G401 (cell line): ENCODE measurements at places on chromosomes 4 and X. TPM values are rescaled to one million over a fixed set of nuclear protein-coding genes. Genes with fewer than 3 reads are reported as not detected.
A peak's percentile ranks its signal among the peaks of the same experiment; 100 is the strongest.

DNA sequence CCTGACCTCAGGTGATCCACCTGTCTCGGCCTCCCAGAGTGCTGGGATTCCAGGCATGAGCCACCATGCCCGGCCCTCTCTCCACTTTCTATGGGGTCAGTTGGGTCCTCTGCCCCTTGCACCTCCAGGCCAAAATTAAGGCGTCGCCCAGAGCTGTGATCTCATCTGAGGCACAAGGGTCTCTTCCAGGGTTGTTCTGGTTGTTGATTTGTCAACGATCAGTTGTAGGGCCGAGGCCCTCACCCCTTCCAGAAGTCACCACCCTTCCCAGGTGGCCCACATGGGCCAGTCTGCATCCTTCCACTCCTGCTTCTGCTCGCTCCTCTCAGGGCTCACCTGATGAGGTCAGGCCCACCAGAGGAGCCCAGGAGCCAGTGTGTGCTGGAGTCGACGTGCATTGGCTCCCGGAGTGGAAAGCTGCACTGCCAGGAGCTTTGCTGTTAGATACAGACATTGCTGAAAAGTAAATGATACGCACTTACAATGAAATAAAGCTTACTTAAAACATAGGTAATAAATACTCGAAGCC lies 14.3 kb upstream of the TMEM271 start:
- no peak for DNase-seq

DNA sequence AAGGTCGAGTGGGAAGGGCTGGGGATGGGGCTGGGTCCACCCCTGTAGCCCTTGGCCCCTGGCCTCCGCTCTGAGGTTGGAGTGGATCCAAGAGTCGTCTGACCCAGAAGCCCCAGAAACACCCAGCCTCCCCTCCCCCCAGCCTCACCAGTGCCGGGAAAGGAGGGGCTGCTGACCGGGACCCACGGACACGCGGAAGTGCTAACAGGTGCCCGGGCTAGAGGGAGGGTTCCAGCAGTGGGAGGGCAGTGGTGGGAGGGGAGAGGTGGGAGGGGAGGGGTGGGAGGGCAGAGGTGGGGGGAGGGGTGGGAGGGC lies 131.8 kb upstream of the NKX1-1 start:
- DNase-seq: no peak

DNA sequence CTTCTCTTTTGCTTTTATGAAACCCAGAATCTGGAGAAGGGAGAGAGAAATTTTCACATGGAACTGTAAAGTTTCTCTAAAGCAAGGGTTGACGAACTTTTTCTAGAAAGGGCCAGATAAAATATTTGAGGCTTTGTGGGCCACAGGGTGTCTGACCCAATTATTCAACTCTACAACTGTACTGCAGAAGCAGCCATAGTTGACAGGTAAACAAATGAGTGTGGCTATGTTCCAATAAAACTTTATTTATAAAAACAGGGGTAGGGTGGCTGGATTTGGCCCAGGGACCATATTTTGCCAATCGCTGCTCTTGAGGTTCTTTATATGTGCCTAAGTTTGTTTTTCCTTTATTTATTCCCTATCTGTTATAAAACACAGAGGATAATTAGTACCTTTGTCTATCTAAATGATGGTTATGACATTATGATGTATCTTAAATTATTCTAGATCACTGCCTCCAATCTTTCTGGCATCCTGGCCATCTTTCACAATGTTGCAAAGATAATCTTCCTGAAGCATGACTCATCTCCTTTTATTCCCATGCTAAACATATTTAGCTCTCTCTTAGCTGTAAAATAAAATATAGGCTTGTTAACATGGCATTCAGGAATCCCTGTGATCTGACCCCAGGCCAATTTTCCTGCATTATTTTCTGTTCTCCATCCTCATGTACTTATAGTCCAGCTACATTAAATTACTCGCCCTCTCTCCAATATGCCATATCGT lies 106.8 kb upstream of the CBLL2 start:
- DNase-seq: no peak

FAM53A gene
- total RNA-seq: 4.0 and 24.1 TPM in 2 replicates

SPINK2 gene
- total RNA-seq: not detected in 2 replicates

- DNase-seq: no peak
Observed at GRCh38 chr4:156825074-156825473, 146.5 kb downstream of the PDGFC start.

- DNase-seq: no peak
Observed at GRCh38 chr4:55808632-55809031, 11.0 kb upstream of the EXOC1L start.

ZC4H2 gene
- total RNA-seq: not detected in 2 replicates

UXT gene
- total RNA-seq: 82.2 and 96.2 TPM in 2 replicates

DNA sequence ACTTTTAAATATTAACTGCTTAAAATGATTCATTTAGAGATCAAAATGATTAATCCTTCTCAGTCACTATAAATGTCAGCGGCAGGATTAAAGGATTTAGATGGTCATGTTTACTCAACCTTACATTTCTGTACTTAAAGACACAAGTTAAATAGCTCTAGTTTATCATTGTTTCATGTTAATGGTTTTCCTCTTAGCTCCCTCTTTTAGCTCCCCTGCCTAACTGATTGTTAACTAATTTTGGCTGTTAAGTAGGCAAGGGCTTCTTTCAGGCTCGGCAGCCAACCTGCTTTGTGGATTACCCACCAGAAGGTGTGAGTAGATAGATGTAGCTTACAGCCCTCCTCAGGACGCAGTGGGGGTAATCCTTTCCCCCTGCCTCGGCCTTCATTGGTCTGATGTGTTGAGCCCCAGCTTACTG lies 96.0 kb downstream of the TENM3 start:
- DNase-seq: no peak

GAGE12H gene
- total RNA-seq: not detected in 2 replicates

DNA sequence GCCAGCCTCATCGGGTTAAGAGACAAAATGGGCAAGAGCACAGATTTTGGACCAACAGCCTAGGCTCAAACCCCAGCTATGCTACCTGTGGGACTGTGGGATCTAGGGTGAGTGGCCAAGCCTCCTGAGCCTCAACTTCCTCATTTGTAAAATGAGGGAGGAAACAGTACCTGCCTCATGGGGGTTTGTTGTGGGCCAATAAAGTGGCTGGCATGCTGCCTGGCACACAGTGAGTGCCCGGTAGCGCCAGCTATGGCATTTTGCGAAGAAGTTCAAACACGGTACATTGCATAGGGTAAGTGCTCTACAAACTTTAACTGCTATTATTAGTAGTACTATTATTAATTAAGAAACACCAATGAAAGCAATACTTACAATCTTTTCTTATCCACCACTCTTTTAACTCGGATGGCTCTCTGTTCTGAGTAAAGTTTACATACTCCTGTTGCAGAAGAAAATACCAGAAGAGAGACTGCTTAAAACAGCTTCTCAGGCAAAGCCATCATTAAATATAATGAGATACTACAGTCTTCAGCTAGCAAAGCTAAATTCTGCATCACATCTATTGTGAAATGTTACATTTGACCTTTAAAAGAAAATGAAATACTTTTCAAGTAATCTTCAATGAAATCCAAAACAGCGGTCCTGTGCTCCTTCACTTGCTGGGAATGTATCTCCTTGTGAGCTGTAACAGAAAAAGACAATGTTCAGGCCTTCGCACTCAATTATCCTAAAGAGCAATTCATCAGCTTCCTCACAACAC lies 70.1 kb downstream of the NSG1 start:
- DNase-seq: no peak

- no peak for DNase-seq
Observed at GRCh38 chr4:44736900-44737299, 10.5 kb upstream of the GNPDA2 start.

DNA sequence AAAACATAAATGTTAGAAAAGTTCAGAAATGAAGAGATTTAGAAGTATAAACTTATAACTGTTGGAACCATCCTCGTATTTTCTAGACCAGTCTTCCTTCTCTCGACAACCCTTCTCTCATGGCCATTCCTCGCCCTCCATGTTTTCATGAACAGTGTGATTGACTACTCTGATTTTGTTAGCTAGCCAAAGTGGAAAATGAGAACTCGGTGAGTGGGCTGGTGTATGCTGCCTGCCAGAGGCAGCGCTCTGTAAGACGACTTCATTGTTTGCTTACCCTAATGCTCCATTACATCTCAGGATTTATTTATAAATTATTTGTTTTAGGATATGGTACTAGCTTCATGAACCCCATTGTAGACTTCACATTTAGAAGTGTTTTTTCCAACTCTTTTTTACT lies 153.0 kb downstream of the CBR4 start:
- no peak for DNase-seq

DNA sequence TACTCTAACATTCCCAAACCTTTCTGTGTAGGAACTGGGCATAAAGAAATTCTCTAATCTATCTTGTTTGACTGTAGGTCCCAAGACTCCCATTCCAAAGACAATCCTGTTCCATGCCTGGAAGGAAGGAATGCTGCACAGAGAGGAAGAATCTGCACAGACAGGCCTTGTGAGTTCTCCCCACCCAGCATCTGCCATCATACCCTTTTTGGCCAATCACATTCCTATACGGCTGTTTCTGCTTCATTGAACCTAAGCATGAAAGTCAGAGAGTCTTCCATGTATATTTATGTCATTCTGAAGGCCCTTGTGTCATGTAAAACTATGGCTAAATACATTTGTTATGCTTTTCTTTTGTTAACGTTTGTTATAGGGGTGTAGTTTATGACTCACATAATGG lies 667.7 kb upstream of the IGFBP7 start:
- no peak for DNase-seq

GRCh38 chr4:155026715-155027114 lies 181.7 kb upstream of the NPY2R start:
- DNase-seq: peak; percentile 2

- peak; percentile 30 for DNase-seq
Observed at GRCh38 chrX:103734125-103734760, 23.5 kb downstream of the TMEM31 start.

DNA sequence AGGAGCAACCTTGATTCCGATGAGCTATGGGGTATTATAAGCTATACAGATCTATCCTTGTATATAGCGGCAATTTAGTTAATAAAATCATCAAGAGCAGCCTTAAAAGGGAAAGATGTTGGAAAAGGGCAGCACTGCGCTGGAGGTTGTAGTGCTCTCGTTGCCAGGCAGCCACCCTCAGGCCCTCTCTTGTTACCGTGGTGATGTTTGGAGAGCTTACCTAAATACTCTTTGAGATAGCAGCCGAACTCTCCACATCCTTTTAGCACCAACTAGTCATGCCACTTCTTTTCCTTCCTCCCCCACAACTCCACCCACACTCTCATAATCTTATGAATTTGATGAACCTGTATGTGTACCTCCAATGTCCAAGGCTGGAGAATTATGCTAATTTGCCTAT lies 3.8 kb upstream of the RADX start:
- DNase-seq: no peak

TEX11 gene
- not detected in 2 replicates for total RNA-seq

DMRTC1B gene
- total RNA-seq: not detected in 2 replicates

KLB gene
- not detected in 2 replicates for total RNA-seq

- DNase-seq: no peak
Observed at GRCh38 chr4:32031026-32031425, 1310.9 kb downstream of the PCDH7 start.

- no peak for DNase-seq
Observed at GRCh38 chr4:99447513-99447912, 12.4 kb upstream of the ADH7 start.

CLIC2 gene
- 1.4 TPM in 1 of 2 replicates, not detected in the other for total RNA-seq

DNA sequence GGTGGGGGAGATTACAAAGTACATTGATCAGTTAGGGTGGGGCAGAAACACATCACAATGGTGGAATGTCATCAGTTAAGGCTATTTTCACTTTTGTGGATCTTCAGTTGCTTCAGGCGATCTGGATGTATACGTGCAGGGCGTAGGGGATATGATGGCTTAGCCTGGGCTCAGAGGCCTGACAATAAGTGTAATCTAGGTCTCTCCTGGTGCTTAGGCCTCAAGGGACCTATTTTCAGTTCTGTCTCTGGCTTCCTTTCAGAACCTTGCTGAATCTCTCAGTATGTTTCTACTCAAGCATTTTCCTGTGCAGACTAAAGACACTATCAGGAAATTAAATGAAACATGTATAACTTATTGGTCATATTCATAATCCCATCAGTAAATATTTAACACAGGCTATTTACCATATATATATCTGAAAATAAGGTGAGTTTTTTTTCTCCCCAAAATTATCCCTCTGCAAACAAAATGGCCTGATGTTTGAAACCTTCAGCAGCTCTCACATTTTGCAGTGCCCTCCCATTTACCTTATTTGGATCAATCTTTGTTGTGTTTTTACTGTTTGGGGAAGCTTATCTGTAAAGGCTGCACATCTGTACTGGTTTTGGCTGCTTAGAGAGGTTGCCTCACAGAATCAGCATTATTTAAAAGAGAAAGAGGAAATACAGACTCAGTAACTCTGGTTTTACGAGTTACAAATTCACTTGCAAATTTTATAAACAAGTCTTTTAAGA lies 2.3 kb upstream of the ZCCHC4 start:
- no peak for DNase-seq

GRCh38 chrX:122220644-122221373 lies 963.3 kb upstream of the GRIA3 start:
- DNase-seq: no peak

DNA sequence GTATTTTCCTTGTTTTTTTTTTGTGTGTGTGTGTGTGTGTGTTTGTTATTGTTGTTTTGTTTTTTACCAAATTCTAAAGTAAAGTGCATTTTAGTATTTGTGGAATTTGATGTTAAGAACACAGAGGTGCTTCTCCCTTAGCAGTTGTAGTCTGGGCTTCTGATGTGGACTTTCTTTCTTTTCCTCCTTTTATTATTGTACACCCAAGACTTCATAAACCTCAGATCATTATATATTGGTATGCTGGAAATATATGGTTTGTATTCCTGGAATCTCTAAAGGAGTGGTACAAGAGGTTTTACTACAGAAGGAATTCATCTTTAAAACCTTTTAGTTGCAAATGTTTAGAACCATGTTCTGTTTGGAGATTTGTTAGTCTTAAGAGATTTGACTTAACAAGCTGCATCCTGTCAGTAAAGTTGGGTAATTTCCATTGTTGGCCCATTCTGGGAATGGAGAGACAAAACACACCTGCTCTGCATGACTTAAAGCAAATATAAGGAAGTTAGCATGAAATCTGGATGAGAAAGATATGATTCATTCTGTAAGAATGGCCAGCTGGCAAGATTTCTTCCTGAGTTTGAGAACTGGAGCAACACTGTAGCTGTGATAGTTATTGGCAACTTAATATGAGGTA lies 64.0 kb downstream of the SMAD1 start:
- DNase-seq: no peak

- DNase-seq: no peak
Observed at GRCh38 chr4:36325499-36325898, 44.1 kb downstream of the DTHD1 start.

DNA sequence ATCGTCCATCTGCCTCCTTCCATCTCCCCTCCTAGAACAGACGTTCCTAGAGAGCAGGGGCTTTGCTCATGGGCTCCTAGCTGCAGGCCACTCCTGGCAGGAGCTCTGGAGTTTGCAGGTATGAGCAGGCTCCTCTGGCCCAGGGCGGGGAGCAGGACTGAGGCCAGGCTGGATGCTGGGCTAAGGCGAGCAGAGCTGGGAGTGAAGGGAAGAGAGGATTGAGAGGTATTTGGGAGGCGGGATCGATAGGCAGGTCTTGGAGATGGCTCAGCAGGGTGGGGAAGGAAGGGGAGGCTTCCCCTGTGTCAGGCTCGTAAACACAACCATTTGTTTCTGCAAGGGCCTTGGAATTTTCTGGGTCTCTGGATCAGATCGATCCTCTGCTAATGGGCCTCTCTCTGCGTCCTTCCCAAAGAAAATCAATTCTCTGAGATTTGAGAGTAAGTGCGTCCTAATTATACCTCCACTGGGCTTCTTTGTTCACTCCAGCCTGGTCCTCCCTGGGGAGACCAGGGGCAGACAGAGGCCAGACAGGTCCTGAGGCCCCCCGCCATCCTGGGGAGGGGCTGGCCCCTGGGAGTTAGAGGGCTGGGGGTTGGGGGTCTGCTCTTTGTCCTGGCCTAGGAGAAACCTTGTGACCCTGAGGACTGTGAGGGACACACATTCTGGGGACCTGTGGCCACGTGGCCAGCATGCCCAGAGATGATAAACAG lies 94.8 kb upstream of the PSAPL1 start:
- no peak for DNase-seq
